ENCODE measurements at places on chromosomes 12 and 14. TPM values are rescaled to one million over a fixed set of nuclear protein-coding genes. Genes with fewer than 3 reads are reported as not detected.

RASSF8 gene
- 1.5 TPM for total RNA-seq

BHLHE41 gene
- total RNA-seq, result not detected

TSHR gene
- total RNA-seq, result 0.73 TPM

NINJ2 gene
- 7.4 TPM for total RNA-seq

HOXC12 gene
- not detected for total RNA-seq

TMEM121 gene
- 11.9 TPM for total RNA-seq
